ENCODE measurements at places on chromosomes 5 and 9.

DNA sequence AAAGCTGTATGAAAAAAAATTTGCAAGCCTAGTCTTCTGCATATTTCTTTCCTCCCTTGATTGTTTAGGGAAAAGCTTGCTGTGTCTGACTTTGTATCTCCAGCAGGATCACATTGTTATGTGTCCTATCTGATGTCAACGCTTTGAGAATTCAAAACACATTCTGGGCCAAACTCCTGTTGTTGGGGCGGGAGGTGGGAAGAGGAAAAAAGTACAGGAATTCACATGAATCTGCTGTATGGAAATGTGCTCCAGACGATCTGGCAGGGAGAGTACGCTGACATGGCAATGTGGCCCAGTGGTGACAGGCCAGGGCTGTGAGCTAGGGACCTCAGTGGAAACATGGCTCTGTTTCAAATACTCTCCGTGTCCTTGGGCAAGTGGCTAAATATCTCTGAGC lies 87.4 kb upstream of the GNA14 start:
- no peak for DNase-seq

DNA sequence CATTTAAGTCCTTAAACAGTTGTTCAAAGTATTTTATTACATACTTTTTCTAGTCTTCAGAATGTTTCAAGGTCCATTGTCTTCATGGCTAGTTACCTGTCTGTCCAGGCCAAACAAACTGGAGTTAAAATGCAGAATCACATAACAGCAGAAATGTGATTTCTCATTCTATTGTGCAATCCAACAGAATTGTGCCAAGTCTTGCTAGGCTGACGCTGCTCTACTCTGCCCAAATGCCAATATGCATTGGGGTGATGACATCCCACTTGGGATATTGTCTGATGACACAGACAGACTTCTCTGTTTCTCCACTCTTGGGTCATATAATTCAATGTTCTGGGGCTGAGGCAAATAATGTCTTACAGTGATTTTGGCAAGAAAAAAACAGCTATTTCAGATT lies 5.2 kb upstream of the SLC22A5 start:
- no peak for DNase-seq

DNA sequence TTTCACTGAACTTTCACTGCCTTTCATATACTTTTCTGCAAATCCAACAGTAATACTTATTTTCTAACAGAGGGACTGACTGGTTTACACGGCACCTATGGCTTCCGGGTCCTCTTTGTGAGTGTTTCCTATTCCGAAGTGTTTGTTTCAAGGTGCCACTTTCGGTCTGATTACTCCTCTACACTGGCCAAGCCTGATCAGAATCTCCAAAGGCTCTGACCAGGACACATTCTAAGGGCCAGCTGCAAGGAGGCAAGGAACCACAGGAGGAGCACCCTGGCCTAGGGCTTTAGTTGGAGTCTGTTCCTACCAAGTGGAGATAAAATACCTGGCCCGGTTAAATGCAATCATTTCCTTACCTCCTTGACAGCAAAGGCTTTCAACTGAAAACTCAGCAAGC lies 132.1 kb downstream of the GLIS3 start:
- DNase-seq, result no peak

GRCh38 chr9:138052635-138053320 lies 175.2 kb downstream of the CACNA1B start:
- DNase-seq, result no peak

DNA sequence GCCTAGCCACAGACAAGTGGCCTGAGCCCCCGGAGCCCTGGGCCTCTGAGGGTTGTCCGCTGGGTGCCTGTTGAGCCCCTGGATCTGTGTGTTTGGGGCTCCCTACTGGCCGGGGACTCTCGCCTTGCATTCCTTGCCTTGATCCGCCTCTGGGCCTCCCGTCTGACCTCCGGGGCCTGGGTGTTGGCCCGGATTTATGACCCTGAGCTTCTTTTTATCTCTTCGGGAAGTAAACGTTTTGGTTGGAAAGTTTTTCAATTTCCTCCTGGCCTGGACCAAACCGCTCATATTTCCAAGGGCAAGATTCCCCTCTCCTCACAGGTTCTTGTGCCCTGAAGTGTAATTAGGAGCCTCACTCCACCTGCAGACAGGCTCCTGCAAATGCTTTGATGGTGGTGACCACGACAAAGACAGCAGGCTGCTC lies 69.3 kb upstream of the EGFLAM start:
- no peak for DNase-seq

DNA sequence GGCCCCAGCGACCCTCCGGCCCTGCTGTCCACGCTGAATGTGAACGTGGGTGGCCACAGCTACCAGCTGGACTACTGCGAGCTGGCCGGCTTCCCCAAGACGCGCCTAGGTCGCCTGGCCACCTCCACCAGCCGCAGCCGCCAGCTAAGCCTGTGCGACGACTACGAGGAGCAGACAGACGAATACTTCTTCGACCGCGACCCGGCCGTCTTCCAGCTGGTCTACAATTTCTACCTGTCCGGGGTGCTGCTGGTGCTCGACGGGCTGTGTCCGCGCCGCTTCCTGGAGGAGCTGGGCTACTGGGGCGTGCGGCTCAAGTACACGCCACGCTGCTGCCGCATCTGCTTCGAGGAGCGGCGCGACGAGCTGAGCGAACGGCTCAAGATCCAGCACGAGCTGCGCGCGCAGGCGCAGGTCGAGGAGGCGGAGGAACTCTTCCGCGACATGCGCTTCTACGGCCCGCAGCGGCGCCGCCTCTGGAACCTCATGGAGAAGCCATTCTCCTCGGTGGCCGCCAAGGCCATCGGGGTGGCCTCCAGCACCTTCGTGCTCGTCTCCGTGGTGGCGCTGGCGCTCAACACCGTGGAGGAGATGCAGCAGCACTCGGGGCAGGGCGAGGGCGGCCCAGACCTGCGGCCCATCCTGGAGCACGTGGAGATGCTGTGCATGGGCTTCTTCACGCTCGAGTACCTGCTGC lies 839 bp downstream of the KCNV2 start:
- no peak for DNase-seq

DNA sequence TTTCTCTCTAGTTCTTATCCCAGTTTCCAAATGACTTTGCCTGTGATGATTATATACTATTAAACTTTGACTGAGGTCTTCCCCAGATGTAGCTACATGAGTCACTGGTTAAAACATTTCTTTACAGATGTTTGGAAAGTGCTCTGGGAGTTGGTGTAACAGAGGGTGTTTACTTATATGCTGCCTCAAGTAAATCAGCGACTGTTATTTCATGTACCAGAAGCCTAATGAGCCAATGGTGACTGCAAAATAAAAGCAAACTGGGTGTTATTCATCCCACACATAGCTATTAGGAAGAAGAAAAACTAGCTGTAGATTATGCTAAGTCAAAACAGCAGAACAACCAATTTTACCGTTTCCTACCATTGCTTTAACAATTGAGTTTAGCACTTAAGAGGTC lies 929.7 kb upstream of the SEMA6A start:
- DNase-seq, result no peak

GRCh38 chr5:32526810-32527209 lies 58.5 kb upstream of the SUB1 start:
- no peak for DNase-seq

- DNase-seq, result no peak
Observed at GRCh38 chr9:81605170-81605670, 84.1 kb downstream of the TLE1 start.

GRCh38 chr5:157108976-157109375 lies at the start of gene HAVCR2:
TSS of gene HAVCR2 (minus strand) at chr5:157109044. CDS start at chr5:157108983, 61 bp downstream.
- DNase-seq, result peak; percentile 78

DNA sequence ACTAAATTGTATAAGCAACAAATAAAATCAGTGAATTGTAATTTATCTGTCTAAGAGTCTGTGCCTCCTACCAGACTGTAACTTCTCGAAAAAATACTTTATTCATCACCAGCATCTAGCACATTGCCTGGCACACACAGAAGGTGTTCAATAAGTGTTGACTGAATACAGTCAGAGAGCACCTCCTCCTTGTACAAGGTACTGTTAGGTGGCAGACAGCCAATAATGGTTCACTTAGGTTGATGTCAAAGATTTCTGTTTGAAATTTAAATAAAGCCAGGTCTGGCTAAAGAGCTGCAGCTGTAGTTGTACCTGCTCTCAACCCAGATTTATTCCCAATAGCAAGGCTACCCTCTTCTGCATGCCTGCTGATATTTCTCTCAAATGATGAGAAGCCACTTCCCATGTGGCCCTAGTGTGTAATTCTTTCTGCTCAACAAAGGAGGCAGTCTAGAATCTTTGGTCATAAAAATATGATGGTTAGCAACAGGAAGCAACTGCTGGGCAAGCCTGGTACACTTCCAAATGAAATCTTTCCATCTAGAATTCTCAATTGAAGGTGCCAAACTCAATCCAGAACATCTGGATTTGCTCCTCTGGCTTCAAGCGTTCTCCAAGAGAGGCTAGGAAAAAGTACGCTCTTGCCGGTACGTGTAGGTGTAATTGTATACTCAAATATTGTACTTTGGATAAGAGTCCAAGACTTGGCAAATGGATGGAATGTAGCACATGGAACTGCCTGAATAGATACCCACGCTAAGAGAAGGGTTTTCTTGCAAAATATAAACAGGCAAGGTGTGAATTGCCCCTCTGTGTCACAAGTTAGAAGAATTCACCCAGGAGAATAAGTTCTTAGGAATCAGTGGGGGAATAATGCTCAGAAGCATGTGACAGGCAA lies 95.6 kb downstream of the NR6A1 start:
- no peak for DNase-seq

DNA sequence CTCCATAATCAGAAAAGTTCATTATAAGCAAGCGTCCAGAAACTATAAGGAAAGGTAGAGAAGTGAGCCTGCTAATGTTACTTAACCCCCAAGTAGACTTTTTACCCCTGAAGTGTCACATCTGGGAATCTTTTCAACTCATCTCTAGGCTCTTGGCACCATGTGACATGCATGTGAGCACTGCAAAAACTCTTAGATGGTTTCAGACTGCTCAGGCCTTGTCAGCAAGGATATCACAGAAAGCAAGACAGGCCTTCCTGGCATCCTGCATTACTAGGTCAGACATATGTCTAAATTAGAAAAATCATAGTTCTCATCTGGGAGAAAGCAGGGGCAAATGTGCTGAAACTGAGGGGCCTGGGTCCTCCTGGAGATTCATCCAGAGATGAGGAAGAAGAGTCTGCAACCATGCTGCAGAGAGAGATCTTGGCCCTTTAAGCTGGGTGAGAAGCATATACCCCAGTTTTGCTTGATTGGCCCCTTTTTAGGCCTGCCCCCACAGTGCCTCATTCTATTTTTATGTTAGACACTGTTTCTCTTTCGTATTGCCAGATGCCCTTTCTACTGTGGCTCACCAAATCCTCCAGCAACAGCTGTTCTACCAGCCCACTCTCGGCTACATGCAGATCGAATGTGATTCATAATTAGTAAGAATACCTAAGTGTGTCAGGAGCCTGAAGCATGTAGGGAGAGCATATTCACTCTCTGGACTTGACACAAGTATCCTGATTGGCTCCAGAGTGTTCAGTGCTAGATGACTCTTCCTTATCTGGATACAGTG lies 19.0 kb downstream of the TMEM8B start:
- no peak for DNase-seq

DNA sequence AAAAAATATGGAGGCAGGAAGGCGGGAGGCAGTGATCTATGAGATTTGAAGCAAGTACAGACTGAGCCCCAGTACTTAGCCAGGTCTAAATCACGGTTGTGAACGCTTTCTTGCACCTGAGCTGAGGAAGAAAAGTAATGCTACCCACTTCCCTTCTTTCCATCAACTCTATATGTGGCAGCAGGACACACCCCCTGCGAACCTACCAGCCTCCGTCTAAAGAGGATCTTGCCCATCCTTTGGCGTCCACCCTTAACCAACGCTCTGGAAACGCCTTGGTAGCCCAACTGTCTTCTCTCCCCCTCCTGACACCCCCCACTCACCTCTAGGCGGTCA lies 545 bp downstream of the HMGCS1 start:
- no peak for DNase-seq

- DNase-seq, result no peak
Observed at GRCh38 chr5:34652466-34652865, 3.7 kb upstream of the RAI14 start.

GRCh38 chr9:14467675-14468374 lies 153.9 kb upstream of the NFIB start:
- DNase-seq, result no peak

DNA sequence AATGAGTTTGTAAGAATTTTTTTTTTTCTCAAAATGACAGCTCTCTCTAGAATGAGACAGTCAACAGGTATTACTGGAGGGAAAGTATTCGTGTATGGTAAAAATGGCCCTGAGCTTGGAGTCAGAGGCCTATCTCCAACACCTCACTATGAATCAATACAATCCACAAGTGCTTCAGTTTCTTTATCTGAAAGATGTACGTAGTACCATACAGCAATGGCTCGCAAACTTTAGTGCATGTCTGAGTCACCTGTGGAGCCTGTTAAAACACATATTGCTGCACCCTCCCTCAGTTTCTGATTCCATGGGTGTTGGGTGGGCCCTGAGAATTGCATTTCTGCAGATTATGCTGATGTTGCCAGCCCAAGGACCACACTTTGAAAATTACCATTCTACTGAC lies 44.6 kb downstream of the DMRT2 start:
- no peak for DNase-seq

DNA sequence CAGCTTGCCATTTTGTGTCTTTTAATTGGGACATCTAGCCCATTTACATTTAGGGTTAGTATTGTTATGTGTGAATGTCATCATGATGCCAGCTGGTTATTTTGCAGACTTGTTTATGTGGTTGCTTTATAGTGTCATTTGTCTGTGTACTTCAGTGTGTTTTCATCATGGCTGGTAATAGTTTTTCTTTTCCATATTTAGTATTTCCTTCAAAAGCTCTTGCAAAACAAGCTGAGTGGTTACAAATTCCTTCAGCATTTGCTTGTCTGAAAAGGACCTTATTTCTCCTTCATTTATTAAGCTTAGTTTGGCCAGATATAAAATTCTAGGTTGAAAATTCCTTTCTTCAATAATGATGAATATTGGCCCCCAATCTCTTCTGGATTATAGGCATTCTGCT lies 28.5 kb upstream of the TNFSF15 start:
- no peak for DNase-seq

- no peak for DNase-seq
Observed at GRCh38 chr5:2675548-2675947, 75.9 kb downstream of the IRX2 start.

DNA sequence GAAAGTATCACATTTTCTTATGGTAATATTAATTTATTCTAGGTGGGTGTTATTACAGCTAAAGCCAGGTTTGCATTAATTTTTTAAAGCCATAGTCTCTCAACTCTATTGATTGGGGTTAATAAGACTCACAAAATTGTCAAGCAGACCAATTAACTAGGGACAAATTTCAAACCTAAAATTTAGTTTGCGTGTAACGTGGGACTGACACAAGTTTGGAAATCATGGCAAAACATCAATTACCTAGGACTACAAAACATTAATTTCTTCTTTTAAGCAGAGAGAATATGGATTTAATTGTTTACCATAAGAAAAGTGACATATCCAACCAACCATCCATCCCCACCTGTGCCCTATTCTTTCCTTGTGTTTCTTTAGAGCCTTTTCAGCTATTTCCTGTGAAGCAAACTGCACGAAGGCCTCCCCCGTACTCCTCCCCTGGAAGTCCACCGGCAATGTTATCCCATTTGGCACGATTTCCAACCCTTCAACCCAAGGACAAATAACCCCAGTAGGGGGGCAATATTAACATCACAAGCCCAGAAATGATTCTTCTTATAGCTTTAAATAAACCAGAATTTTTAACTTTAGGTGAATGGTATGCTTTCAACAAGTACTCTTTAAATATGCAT lies 4.4 kb downstream of the HNRNPH1 start:
- no peak for DNase-seq
